Naive B cell (primary cell): ENCODE measurements at places on chromosomes 5 and 9.

DNA sequence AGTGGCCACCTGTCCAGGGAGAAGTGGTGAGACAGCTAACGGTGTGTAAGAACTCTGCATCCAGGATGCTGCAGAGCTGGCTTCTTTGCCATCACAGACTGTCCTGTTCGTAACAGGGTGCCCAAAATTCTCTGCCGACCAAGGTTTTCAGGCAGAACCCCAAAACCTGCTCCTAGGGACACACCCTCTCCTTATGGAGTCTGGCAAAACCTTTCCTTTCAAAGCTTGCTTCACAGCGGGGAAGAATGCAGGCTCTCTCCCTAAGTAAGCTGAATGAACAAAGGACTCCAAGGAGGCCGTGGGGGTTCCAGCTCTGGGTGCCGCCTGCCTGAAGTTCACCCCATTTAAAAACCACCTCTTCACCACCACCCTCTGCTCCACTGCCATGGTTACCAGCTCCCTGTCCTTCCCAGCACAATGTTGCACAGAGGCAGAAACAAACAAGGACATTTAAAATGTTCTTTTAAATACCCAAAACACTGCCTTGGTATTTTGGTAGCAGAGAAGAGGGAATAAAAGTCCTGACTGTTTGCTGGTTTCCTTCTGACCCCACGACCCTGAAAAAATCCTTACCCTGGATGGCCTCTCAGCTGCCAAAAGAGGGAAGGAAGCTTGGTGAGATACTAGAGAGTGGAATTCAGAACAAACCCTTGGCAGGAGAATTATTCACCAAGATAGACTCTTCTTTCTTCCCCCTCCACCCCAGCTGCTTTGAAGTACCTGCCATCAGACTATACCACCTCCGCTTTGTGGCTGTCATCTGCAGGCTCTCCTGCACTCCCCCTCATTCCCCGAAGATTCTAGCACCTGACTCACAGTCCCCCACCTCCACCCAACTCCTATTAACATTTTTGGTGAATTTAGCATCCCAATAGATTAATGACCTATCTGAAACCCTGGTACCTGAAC is 7.1 kb upstream of the KLF9 start:
- no peak for DNase-seq

DNA sequence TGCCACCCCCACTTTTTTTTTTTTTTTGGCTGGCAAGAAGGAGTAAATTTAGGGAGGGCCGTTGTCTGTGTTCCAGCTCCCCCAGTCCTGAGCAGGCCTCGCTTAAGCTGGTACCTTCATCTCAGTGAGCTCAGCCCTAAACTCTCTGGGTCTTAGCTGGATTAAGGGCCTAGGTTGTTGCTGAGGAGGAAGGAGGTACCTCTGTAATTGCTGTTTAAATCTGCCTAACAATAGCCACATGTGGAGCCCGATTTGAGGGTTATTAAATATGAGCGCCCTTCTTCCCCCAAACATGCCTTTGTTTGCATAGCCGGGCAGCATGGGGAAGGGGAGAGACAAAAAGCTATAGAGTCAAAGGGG is 179.0 kb upstream of the PITX1 start:
- DNase-seq = no peak

GRCh38 chr9:34338665-34339385 is 9.5 kb downstream of the NUDT2 start:
- no peak for DNase-seq

DNA sequence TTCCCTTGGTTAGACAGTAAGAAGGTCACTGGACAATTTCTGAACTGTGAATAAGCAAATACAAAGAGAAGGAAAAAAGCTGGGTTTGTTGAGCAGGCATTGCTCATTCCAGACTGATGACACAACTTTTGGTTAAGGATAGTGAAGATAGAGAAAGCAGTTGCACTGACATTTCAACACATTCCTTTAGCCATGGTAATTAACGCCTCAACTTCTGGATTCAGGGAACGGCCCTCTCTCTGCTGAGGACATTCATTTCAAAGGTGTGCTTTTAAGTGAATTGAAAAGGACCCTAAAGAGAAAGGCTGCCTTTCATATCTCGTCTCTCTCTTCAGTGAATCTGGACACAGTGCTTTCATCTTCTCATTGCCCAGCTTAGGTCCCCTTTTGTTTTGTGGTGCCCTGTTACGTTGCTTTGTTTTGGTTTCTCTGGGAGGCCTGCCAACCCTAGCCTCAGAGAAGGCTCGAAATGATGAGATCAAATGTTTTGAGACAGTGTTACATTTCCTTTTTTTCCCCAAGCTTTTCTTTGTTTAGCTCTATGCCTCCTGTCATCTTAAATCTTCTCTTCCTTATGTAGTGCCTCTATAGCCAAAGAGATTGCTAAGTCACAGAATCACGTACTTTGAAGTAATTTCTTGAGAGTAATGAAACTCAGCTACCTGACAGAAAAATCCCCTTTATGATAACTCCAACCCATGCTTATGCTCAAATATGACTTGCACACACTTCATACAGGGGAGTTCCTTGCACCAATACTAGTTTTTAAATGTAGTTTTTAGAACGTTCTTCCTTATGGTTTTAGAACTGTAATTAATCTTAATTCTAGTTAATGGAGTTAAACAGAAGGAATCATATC is 94.4 kb upstream of the IFNE start:
- no peak for DNase-seq

DNA sequence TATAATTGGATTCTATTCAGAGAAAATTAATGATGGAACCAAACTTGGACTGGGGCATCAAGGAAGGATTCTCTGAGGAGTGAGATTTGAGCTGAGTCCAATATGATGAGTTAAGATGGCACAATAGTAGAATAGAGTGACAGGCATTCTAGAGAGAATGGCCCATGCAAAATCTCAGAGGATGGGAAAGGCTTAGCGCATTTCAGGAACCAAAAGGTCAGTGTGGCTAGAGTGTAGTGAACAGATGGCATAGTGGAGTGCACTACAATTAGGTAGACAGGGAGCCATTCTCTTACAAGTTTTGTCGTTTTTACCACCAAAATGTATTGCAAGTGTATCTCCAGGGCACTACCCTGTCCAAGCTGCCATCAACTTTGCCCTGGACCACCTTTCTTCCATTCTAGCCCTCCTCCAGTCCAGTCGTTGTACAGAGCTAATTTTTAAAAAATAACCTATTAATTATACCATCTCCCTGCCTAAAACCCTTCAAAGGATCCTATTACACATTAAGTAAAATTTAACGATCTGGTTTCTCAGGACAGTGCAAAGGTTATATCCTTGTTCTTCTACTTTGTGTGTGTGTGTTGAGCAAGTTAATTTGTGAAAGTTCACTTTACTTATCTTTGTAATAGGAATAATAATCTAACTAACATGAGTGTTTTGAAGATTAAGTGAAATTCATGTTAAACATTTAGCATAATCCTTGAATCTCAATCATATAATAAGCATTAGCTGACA is 211.7 kb downstream of the COMMD10 start:
- no peak for DNase-seq

GRCh38 chr5:95826949-95827891 is 4.7 kb upstream of the GLRX start:
- DNase-seq = no peak

DNA sequence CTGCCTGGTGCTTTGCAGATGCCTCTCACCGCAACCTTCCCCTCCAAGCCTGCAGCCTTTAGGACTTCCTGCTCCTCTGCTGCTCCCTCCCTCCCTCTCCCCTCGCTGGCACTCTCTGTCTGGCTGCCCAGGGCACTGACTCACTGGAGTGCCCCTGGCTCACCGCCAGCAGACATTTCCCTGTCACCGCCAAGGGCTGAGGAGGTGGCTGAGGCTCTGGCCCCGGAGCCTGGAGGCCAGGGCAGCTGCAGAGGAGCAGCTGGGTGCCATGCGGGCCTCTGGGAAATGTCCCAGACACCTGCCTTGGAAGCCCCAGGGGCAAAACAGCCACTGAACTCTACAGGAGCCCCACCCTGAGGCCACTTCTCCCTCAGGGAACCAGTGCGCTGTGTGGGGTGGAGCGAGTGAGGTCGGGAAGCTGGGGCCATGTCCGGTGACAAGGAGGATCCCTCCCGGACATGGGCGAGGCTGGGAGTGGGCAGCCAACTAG is 53.4 kb downstream of the TENT4A start:
- DNase-seq = no peak

GRCh38 chr5:120098426-120098825 is 365.7 kb upstream of the PRR16 start:
- no peak for DNase-seq

- DNase-seq = no peak
These were observed 4.6 kb upstream of the HNRNPA0 start for GRCh38 chr5:137758715-137759306.

- DNase-seq = no peak
These were observed 146.6 kb upstream of the RFX3 start for GRCh38 chr9:3672399-3672798.

- DNase-seq = no peak
These were observed 19.3 kb upstream of the DAPK1 start for GRCh38 chr9:87478226-87478992.

GRCh38 chr9:73149371-73150067 is 2.1 kb upstream of the ANXA1 start:
- DNase-seq = no peak

- DNase-seq = no peak
These were observed 569.5 kb downstream of the PSAT1 start for GRCh38 chr9:78866207-78867132.

DNA sequence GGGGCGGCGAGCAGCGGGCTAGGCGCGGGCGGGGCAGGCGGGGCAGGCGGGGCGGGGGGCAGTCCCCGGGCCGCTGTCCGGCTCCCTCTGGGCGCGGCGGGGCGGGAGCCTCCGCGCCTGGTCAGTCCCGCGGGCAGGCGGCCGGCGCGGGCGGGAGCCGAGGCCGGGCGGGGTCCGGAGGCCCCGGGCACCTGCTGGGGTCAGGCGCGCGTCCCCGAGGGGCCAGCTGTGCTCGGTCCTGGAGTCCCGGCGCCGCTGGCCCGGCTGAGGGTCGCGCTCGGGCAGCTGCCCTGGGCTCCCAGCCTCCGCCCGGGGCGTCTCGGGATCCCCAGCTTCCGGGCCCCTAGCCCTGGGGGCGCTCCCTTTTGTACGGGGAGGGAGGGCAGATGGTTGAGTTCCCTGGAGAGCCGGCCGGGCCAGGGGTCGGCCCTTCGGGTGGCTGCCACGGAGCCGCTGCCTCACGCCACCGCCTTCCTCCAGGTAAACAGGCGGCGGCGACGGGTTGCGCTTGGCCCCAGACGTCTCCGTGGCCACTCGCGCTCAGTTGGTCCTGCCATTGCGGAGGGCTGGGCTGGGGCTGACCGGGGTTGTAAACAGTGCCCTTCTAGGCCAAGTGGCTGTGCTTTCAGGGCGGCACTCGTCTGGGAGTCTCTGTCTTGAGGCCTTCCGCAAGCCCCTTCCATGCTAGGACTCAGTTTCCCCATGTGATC is 473 bp downstream of the ZBTB34 start:
- peak; percentile 18 for DNase-seq

DNA sequence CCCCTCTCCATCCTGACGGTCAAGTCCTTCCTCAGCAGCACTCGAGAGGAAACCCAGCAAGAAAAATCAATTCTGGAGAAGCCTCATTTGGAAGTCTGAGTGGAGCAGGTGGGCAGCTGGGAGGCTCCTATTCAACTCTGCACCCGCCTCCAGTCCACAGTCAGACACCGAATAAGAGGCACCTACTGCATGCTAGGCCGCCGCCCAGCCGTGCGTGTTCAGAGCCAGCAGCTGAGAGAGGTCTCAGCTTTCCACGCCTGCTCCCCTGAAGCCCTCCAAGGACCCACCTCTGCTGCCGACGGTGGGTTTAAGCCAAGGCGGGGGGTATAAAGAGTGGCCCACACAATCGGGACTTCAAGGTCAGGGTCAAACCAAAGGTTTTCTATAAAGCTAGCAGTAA is 41.9 kb downstream of the VAV2 start:
- no peak for DNase-seq

DNA sequence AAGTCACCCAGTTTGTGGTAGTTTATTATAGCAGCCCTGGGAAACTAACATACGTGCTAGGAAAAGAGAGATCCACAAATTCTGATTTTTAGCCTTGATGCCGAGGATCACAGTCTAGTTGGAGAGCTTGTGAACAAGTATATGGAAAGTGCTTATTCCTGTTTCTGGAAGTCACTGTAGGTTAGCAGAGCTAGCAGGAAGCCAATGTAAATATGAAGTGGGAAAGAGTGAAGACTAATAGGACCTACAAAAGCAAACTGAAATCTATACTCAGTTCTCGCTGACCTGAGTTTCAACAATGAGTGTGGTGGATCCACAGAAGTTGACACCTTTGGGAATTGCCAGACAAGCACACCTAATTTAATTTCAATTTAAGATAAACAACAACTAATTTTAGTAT is 254.9 kb downstream of the PLK2 start:
- DNase-seq = no peak

GRCh38 chr9:14192556-14192955 is 121.4 kb downstream of the NFIB start:
- no peak for DNase-seq

GRCh38 chr9:68581696-68582095 is 41.0 kb upstream of the TMEM252 start:
- DNase-seq = no peak

- DNase-seq = no peak
These were observed 24.8 kb downstream of the IL6ST start for GRCh38 chr5:55969956-55970355.

GRCh38 chr9:107946364-107947141 is 457.0 kb upstream of the KLF4 start:
- no peak for DNase-seq

- DNase-seq = no peak
These were observed 80.7 kb upstream of the ADAMTS19 start for GRCh38 chr5:129379406-129379805.

DNA sequence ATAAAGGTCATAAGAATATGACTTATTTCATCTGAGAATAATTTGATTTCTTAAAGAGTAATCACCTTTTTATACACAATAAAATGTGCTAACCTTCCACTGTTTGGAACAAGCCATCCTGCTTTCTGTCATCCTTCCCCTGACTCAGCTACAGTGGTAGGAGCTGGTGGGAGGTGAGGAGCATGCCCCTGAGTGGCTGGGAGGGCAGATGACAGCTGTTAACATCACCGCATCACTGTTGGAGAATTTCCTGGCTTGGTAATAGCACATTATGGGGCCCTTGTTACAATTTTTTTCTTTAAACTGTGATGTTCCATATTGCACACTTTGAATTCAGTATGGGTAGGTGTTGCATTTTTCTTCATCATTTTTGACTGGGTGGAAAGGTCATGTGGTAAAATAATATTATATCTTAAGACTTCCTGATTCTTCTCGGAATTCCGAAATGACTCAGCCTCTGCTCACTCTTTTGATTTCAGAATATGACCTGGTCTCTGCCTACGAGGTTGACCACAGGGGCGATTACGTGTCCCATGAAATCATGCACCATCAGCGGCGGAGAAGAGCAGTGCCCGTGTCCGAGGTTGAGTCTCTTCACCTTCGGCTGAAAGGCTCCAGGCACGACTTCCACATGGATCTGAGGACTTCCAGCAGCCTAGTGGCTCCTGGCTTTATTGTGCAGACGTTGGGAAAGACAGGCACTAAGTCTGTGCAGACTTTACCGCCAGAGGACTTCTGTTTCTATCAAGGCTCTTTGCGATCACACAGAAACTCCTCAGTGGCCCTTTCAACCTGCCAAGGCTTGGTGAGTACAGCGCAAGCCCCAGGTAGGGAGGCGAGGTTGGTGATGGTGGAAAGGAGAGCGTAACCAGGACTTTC is 5.8 kb downstream of the ADAMTS16 start:
- DNase-seq = no peak

GRCh38 chr5:97181856-97182545 is 1.0 kb downstream of the RIOK2 start:
- no peak for DNase-seq
